ENCODE measurements at places on chromosomes 5 and 9.

DNA sequence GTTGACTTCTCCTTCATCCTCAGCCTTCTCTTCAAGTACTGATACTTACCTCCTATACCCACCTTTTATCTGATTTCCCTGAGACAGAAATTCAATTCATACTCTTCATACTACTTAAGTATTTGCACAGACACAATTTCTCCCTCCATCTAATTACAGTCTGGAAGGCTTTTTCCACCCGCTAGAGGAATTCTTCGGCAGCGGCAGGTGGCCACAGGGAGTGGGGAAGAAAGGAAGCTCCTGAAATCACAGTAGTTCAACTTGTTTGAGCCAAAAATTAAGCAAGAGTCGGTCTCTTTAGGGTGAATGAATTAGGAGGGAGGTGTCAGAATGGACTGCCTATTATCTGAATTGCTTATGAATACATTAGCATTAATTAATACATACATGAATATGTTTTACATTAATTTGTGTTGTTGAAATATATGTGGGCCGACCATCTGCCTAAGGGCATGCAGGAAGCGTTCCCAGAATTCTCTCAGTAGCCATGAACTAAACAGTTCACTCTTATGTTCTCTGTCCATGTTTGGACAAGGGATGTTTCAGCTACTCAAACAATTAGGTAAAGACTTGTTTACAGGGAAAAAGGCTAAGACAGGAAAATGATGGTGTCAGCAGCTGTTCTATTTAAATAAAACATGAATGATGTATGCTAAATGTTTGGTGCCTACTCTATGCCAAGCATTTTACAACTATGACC, 101.4 kb upstream of the SMARCA2 start:
- DNase-seq: no peak

- DNase-seq: peak; percentile 52
Observed at GRCh38 chr5:159135896-159136531, 36.3 kb upstream of the EBF1 start.

- no peak for DNase-seq
Observed at GRCh38 chr5:39854771-39855410, 430.1 kb upstream of the DAB2 start.

- DNase-seq: no peak
Observed at GRCh38 chr5:55860288-55860687, 9.1 kb downstream of the IL31RA start.

DNA sequence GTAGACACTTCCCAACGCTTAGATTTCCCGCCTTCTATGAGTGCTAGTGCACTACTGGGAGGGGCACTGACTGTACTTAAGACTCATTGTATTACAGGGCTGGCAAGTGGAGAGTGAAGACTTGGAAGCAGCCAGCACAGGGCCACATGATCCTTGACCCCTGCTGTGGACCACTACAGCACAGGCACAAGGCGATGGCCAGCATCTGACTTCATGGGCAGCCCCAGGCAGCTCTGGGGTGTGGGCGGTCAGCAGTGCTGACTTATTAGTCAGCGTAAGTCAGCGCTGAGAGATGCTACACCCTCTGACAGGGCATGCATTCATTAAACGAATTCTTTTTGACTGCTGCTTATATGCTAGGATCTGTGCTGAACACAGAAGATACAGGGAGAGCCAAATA, 9.3 kb downstream of the SLC46A2 start:
- no peak for DNase-seq

DNA sequence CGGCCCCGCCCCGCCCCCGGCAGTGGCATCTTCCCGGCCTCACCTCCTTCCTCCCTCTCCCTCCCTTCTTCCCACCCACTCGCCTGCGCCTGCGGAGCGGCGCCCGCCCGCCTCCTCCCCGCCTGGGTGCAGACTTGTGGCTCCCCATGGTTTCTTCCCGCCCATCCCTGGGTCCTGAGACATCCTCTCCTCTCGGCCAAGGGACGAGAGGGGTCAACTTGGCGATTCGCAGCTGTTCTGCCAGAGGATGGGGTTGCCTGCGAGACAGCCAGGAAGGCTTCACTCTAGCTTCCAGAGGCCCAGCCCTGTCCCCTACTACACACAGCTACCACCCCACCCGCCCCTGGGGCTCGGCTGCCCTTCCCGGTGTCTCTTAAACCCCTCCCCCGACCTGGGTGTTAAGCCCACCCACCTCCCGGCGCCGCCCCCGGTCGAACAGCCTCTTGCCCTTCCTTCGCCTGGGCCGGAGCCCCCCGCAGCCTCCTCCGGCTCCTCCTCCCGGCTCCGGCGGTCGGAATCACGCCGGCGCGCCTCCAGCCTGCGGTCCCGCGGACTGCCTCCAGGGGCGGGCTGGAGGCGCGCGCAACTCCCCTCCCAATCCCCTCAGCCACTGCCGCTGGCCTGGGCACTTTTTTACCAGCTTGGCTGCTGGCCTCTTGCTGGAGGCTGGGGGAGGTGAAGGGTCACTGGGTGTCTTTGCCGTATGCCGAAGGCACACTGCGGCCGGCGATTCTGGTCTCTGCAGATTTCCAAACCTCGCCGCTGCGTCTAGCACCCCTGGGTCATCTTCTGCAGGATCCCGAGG, 1.9 kb downstream of the JADE2 start:
- peak; percentile 85 for DNase-seq

DNA sequence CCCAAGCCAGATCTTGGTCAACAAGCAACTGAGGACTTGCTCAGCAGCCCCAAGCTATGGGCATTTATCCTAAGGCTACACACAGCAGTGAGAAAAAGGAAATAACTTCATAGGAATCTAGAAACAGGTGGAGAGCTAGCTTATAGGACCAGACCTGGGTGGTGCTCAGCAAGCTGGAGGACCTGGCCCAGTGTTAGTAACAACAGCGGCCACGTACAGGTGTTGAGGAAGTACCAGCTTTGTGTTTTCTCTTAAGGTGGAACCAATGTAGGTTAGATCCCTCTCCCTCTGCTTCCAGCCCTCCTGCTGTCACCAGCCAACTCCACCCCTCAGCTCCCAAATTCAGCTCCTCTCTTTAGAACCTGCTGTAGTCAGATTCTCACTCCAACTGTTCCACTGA, 43.4 kb downstream of the IRF1 start:
- no peak for DNase-seq

DNA sequence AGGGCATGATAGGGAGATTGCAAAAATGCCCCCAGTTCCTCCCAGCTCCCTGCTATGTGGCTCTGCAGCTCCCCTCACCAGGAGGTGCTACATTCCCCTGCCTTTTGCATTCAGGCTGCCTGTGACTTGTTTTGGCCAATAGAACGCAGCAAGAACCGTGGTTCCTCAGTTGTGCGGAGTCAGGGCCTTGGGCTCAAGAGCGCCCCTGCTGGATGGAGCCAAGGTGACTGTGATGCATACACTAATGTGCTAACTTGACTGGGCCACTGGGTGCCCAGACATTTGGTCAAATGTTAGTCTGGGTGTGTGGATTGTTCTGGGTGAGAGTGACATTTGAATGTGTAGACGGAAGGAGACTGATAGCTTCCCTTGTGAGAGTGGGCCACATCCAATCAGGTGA, 123.3 kb upstream of the MVB12B start:
- DNase-seq: no peak

DNA sequence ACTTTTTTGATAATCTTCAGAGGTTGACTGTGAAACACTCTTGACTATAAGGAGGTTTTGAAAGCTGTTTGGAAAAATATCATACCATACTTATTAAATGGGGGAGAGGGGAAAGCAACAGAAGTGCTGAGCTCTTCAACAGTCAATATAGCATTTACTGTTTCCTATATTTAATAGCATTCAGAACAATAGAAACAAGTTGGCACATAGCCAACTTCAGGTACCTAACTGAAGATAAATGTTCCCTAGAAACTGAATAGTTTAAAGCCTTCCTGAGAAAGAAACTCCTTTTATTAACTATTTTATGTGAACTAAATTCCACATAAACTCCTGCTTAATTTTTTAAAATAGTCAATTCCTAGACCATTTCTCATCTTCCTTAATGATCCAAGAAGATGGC, 26.3 kb downstream of the SLC31A1 start:
- DNase-seq: no peak

DNA sequence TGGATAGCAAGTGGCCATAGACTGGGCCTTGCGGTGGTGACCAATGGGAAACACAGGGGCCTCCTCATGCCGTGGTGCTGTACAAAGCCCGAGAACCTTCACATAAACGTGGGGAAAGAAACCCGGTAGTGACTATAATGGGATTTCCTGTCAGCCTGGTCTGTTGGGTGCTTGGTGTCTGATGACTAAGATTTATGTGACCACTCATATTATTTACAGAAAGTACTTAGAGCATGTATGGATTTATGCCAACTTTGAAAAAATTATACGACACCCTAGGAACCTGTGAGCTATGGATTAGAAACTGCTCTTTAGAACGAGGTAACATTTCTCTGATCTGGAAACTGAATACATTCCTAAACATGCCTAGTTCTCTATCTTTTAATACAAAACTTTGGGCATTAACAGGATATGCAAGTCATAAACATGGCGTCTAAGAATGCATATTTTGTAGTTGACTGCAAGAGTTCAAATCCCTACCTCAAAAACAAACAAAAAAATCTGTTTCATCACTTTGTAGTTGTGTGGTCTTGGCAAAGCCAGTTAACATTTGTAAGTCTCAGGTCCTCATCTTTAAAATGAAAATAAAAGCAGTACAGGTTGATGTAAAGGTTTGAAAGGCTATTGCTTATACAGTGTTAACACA, 85.4 kb downstream of the TMEM167A start:
- no peak for DNase-seq

- DNase-seq: peak; percentile 51
Observed at GRCh38 chr5:82384034-82384750, 106.0 kb upstream of the RPS23 start.

DNA sequence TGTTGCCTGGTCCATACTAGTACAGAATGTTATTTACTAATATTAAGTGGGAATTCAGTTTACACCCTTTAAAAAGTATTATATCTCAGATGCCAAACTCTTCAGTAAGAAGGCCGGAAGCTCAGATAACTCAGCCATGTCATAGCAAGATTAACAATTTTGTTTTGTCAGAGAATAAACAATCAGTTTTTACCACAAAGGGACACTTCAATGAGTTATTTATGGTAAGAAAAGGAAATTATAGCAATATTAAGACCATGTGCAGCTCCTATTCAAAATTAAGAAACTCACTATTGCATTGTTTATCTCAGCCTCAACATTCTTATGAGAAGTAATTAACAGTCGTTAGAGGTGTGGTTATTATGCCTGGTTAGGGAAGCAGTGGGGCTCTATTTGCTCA, 13.1 kb upstream of the ARL15 start:
- no peak for DNase-seq

- DNase-seq: no peak
Observed at GRCh38 chr9:133496861-133497842, 18.3 kb upstream of the SLC2A6 start.

DNA sequence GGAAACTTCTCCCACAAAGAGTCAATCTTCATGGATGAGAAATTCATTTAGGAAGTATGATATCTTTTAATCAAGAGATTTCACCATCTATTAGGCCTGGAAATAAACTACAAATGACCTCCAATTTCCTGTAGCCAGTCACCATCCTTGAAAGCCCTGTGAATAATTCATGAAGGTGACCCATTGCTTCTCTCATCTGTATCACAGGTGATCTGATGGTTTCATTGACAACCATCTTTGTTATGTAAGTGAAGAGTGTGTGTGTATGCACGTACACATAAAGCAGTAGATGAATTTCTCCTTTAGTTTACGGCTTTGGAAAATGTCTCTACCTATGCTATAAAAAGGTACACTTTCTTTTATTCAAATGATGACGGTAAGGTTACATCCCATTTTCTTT, 644.1 kb upstream of the KLF4 start:
- no peak for DNase-seq

- no peak for DNase-seq
Observed at GRCh38 chr5:159877016-159877415, 39.3 kb upstream of the ADRA1B start.

GRCh38 chr9:95463148-95464060, 53.4 kb downstream of the PTCH1 start:
- DNase-seq: no peak

DNA sequence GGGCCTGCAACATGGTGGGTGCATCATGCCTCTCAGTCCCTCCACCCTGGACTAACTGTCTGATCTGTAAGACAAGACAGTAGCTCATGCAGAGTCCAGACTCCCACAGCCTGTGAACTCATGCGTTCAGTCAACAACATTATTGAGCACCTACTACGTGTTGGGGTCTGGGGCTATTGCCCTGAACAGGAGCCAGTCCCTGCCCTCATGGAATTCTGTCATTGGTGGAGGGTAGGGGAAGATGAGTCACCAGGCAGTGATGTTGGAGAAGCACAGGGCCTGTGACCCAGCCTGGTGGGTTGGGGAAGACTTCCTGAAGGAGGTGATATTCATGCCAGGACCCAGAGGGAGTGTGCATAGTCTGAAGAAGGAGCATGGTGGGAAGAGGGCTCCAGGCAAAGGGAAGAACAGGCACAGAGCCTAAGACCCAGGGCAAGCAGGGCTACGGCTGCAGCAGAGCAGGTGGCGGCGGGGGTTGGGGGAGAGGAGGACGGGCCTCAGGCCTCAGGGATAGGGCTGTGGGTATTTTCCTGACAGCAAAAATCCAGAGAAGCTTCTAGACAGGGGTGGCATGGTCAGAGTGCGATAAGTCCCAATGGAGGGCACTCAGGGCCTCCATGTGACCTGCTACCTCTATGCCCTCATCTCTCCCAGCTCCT, 26.7 kb upstream of the PSD2 start:
- no peak for DNase-seq

GRCh38 chr5:163885117-163885516, 379.7 kb downstream of the MAT2B start:
- DNase-seq: no peak

GRCh38 chr9:87593359-87593980, 95.8 kb downstream of the DAPK1 start:
- no peak for DNase-seq

- DNase-seq: peak; percentile 66
Observed at GRCh38 chr5:82332064-82332855, 54.1 kb upstream of the RPS23 start.

GRCh38 chr5:21237461-21237860, 1249.5 kb upstream of the CDH18 start:
- no peak for DNase-seq

DNA sequence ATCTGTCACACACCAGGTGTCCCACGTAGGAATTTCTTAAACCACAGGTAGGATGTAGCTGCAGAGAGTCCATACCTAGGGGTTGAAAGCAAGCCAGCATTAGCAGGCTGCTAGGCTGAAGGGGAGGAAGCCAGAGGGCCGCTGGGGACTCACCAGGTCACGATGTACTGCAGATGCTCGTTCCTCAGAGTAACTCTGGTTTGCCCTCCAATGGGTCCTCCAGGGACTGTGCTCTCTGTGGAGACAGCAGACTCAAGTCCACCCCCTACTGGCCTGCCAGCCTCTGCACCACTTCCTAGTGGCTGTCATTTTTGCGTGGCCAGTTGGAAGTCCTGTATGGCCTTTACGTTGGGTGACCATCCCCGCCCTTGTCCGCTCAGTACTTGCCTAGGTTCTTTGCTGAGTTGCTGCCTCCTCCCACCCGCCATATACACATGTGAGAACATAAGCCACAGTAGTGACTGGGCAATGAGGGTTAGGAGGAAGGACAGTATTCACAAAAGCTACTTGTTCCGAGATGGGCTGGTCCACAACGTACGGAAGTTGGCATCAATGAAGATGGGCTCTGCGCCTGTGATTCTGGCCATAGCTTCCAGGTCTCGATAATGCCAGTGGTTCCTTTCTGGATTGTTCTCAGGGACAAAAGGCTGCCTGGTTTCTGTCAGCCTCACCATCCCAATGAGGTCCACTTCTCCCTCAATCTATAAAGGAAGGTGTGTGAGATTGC, 4.1 kb downstream of the RPL7A start:
- peak; percentile 65 for DNase-seq
